ENCODE measurements at places on chromosomes 3 and 15. TPM values are rescaled to one million over a fixed set of nuclear protein-coding genes. Genes with fewer than 3 reads are reported as not detected.

FBXW12 gene
- not detected for total RNA-seq

ZNF717 gene
- 6.4 TPM for total RNA-seq

BCL2A1 gene
- total RNA-seq = 91.8 TPM

RMDN3 gene
- 39.0 TPM for total RNA-seq

SCAANT1 gene
- not detected for total RNA-seq

SLC6A20 gene
- total RNA-seq = not detected

GPR171 gene
- total RNA-seq = 191 TPM

TPRA1 gene
- total RNA-seq = 41.3 TPM

GOLGA8O gene
- 3.3 TPM for total RNA-seq

FGF12 gene
- not detected for total RNA-seq

PDZRN3 gene
- total RNA-seq = not detected

CPNE4 gene
- 0.10 TPM for total RNA-seq

SERPINI1 gene
- total RNA-seq = 0.71 TPM

INKA1 gene
- 1.3 TPM for total RNA-seq

CACNA2D2 gene
- total RNA-seq = 0.78 TPM

CD276 gene
- 29.2 TPM for total RNA-seq

GOLGA8T gene
- total RNA-seq = not detected

ALDH1L1 gene
- not detected for total RNA-seq

GPR62 gene
- total RNA-seq = not detected

SCAPER gene
- 21.5 TPM for total RNA-seq

GOLGA8M gene
- total RNA-seq = 1.5 TPM
